T follicular helper cell (primary cell): ENCODE measurements at places on chromosomes 5 and 9.

DNA sequence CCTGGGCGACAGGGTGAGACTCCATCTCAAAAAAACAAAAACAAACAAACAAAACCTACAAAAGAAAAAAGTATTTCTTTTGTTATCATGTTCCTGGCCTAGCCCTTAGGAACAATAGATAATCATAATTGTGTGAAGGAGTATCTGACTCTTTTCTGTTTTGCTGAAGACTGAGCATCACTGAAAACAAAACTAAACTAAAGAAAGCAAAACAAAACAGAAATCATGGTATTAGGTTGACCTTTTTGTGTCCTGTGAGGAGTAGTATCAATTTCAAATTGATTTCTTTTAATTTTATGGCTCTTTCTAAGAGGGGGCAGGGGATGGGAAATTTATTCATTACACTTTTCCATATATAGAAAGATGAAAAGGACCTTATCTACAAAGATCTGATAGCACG, 246.0 kb downstream of the YTHDC2 start:
- DNase-seq = no peak

DNA sequence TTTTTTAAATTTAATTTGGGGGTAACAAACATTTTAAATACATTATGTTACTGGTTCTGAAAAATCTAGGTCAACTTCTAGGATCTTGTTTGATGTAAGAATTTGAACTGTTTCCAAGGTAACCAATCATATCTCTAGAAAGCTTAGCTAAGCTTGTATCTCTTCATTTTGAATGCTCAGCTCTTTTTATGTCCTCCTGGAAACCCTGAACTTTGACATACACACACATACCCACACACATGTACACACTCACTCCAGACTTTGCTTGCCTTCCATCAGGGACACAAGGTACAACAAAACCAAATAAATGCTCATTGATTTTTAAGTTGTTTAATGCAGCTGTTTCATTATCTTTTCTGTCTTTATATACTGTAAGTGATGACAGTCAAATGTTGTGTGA, 178.5 kb downstream of the RAB3C start:
- no peak for DNase-seq

- DNase-seq = no peak
Observed at GRCh38 chr5:178180141-178180863, 6.9 kb downstream of the GMCL2 start.

- DNase-seq = no peak
Observed at GRCh38 chr9:78970375-78970774, 601.4 kb upstream of the TLE4 start.

DNA sequence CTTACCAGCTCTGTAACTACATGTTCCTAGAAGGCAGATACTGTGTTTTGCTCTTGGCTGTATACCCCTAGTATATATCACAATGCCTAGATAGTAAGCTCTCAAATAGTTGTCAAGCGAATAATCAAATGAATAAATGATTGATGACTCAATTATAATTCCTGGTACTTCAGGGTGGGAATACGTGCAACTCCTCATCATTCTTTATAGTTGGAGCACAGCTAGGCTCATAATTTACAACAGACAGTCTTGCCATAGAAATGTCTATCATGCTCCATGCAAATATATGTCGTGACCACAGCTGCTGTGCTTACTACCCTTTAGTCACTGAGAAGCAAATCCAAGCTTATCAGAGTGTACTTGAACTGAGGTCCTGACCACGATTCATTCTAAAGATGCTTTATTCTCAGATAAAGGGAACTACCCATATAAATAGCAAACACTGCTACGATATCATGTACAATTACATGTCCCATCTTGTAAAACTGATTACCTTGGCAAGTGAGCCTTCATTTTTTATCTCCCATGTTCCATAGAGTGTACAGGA, 52.1 kb downstream of the STRBP start:
- no peak for DNase-seq

GRCh38 chr9:137458194-137459151, 661 bp downstream of the NSMF start:
- no peak for DNase-seq

- no peak for DNase-seq
Observed at GRCh38 chr9:23412458-23412857, 413.6 kb downstream of the ELAVL2 start.

- no peak for DNase-seq
Observed at GRCh38 chr5:9947225-9947714, 302.4 kb downstream of the ATPSCKMT start.

- DNase-seq = no peak
Observed at GRCh38 chr5:169904059-169904458, 76.2 kb downstream of the INSYN2B start.

GRCh38 chr9:68925175-68925574, 88.7 kb downstream of the PRKACG start:
- no peak for DNase-seq

DNA sequence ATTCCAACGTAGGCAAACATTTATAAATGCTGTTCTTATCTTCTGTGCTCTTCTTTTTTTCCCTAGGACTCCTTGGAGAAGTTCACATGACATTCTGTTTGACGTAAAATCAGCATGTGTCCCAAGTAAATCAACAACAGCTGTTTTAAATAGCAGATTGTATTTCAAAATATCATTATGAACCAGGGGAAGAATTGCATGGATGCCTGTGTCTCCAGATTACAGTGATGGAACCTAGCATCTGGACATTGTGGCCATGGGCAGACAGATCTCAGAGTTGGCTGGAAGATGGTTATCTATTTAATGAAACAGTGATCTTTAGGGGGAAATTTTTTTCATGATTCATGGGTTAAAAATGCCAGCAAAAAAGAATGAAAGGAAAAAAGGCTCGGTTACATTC, 222.0 kb downstream of the MAN2A1 start:
- no peak for DNase-seq

DNA sequence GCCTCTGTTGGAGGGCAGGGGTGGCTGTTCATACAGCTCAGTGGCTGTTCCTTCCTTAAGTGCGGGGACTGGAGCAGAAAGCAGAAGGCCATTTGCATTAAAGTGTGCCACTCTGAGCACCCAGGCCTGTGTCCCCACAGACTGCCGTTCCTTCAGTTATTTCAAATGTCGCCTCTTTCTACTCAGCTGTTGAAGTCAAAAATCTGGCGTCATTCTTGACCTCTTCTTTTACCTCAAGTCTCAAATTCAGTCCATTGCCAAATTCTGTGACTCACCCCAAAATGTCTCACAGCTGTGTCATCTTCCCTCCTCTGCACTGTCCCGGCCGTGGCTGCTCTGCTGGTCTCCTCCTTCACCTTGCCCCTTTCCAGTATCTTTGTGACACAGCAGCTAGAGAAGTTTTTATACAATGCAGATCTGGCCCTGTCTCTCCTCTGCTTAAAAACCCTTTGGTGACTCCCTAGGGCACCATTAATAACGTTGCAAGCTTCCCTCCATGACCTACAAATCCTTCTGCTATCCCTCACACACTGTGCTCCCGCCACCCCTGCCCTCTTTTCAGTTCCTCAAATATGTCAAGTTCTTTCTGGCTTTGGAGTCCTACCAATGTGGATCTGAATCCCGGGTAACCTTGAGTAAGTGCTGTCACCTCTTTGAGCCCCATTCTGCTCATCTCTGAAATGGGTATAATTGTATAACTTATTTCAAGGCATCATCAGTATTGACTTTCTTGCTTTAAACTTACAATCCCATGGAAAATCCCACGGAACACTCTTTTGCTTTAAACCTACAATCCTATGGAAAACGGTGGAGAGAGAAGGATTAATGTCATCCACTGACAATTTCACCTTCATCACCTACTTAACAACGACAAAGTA, 98.3 kb upstream of the BOD1 start:
- no peak for DNase-seq

DNA sequence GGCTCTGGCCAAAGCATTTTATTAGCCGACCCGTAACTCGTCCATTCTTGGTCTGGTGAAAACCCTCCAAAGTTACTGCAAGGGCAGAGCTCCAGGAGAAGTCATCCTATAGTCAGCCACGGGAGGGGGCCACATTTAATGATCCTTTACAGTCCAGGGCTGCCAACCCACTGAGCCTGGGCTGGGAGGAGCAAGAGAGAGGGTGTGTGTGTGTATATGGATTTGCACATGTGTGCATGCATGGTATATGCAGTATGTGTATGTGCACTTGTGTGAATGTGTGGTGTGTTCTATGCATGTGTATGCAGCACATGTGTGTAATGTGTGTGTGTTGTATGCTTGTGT, 4.2 kb upstream of the RASGEF1C start:
- DNase-seq = no peak

GRCh38 chr9:96031366-96031824, 155.9 kb downstream of the ERCC6L2 start:
- DNase-seq = no peak

DNA sequence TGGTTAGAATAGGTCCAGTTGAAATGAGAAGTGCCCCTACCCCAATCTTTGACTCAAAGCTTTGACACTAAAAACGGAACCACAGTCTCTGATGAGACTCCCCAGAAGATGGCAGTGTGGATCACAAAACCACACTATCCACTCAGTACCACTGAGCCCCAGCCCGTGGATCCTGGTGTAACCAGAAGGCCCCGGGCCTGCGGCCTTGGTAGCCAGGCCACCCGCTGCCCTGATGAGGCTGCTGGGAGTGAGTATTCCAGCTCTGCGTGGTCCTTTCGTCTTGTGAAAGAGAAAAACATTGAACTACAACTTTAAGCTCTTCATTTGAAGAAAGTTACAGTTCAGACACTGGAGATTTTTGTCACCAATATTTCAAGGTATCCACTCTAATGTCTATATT, 42.2 kb upstream of the FBP1 start:
- peak; percentile 33 for DNase-seq

- no peak for DNase-seq
Observed at GRCh38 chr5:142881784-142882126, 111.6 kb downstream of the ARHGAP26 start.

DNA sequence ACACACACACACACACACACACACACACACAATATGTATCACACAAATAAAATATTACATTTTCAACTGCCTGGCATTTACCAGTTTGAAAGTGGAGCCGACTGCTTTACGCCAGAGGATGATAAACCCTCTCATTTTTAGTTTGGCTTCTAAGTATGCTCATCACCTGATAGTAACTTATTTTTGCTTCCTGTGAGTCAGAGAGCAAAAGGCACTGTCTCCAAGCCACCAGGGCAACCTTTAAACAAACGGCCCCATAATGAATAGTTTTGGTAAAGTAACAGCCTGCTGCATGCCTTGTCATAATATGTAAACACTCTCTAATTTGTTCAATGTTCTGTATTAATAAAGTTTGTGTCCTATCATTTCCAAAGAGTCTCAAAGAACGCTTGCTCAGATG, 26.9 kb downstream of the KLF4 start:
- DNase-seq = no peak

- DNase-seq = no peak
Observed at GRCh38 chr5:5340206-5340729, 82.2 kb upstream of the ICE1 start.

DNA sequence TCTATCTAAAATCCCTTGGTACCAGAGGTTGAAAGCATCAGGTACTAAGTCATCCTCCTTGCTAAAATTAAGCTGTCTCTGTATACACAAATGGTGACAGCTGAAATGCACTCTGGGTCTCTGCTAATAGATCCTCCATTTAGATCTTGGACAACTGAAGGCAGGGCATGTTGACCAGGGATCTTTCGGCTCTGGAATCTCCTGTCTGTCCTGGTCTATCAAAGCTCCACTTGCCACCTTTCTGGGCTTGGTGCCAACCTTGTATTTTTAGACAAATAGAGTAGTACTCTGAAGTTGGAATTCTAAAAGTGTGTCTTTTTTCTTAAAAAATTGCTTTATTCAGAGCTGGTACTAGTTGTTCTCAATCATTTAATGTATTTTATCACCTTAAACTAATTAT, 135.2 kb upstream of the HMHB1 start:
- DNase-seq = no peak

DNA sequence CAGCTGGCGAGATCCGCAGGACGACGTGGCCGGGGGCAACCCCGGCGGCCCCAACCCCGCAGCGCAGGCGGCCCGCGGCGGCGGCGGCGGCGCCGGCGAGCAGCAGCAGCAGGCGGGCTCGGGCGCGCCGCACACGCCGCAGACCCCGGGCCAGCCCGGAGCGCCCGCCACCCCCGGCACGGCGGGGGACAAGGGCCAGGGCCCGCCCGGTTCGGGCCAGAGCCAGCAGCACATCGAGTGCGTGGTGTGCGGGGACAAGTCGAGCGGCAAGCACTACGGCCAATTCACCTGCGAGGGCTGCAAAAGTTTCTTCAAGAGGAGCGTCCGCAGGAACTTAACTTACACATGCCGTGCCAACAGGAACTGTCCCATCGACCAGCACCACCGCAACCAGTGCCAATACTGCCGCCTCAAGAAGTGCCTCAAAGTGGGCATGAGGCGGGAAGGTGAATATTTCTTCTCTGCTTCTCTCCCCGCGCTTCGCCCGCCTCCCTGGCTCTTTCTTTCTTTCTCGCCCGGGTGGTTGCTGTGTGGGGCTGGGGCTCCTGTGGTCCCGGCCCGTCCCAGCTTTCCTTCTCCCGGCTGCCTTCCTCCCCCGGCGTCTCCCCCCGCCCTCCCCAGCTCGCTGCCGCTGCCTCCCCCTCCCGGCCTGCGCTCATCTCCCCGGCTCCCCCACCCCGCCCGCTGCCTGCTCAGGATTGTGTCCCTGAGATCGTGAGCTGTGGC, 2.2 kb downstream of the NR2F1 start:
- DNase-seq = no peak

DNA sequence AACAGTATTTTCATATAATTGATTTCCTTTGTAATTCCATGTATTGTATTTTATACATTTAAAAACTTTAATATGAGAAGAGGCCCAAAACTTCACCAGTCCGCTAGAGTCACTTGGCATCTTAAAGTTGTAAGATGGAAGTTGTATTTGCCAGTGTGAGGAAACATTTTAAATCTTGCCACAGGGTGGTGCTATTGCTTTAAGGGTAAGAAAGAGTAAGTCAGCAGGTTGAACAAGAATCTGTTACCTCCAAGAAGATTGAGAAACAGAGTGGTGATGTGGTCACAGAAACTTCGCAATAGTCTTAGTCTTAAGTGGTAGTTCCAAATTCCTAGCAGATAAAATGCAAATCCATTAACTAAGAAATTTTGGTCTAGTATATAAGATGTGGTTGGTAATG, 39.8 kb upstream of the RANBP6 start:
- DNase-seq = no peak

GRCh38 chr9:129121483-129121882, 10.3 kb downstream of the PTPA start:
- DNase-seq = no peak
